Left colon (tissue), 2 donors: ENCODE measurements at places on chromosomes 3 and 15.
A peak's percentile ranks its signal among the peaks of the same experiment; 100 is the strongest.

GRCh38 chr3:93910097-93910496 lies 63.6 kb downstream of the PROS1 start:
- DNase-seq: no peak

DNA sequence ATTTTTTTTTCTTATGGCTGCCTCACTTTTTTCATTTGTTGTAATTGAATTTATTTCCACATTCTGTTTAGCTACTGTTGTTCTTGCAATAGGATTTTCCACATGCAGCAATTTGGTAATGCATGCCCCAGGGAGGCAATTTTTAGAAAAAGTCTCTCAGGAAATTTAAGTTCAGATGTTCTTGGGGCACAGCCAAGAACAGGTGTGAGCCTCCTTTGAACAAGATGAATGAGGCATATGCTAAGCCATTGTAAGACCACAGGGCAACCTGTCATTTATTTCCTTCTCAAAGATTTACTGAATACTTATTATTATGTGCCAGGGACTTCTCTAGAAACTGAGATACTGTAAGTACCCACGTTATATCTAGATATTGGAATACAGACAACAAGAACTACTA lies 549.5 kb downstream of the DIPK2A start:
- DNase-seq: no peak

DNA sequence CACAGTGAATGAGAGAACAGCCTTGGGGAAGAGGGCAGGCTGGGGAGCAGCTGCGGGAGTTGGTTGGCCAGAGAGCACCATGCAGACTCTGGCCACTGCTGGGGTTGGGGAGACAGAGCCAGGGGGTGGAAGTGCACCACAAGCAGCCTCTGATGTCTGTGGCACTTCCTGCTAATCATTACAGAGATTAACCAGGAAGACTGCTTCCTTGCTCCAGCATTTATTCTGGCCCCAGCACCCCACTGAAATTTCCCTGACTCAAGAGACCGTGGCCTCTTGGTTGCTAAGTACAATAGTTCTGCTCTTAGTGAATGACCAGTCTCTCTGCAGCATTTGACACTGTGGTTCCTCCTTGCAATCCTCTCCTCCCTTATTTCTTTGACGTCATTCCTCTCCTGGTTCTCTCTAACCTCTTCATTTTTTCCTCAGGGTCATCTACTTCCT lies 266.2 kb upstream of the ROPN1 start:
- no peak for DNase-seq

DNA sequence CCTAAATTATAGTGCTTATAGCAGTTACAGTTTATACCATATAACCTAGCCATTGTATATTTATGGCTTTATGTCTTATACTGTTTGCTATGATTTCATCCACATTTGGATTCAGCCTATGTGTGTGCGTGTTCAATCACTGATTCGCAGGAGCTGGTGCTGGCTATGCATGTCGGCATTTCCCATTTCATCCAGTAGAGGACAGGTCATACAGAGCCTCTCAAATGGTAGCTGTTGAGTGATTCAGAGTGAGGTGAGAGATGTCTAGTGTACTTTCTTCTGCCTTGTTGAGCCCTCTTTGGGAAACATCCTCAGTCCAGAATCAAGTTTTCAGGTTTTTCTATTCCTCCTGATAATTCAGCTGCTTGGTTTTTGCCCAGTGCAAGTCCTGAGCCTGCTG lies 76.1 kb downstream of the FRMD4B start:
- no peak for DNase-seq

GRCh38 chr3:82568776-82569338 lies 807.4 kb upstream of the GBE1 start:
- DNase-seq: no peak

GRCh38 chr15:70569091-70569713 lies 194.2 kb downstream of the UACA start:
- DNase-seq: no peak

GRCh38 chr3:184227481-184227935 lies 1.9 kb upstream of the VWA5B2 start:
- no peak for DNase-seq

GRCh38 chr3:87191641-87192040 lies 35.5 kb upstream of the CHMP2B start:
- DNase-seq: no peak

DNA sequence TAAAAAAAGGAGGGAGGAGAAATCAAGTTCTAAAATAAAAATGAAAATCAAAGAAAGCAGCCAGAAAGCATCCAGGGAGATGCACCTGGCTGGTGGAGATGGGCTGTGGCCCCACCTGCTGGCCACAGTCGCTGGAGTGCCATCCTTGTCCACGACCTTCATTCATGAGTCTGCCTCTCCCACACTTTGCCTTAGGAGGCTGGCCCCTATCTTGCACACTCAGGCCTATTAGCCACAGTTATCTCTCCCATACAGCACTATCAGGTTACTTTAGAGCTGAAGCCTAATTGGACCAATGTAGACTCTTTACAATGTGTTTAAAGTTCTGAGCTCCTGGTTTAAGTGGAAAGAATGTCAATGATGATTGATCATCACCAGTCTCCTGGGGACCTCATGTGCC lies 392.0 kb upstream of the RORA start:
- DNase-seq: peak; percentile 15

GRCh38 chr3:34886443-34886842 lies 752.9 kb upstream of the ARPP21 start:
- DNase-seq: no peak

- peak; percentile 34 for DNase-seq
These were observed 50.7 kb downstream of the DNAJB8 start for GRCh38 chr3:128415773-128416577.

- no peak for DNase-seq
These were observed 271.4 kb upstream of the RARB start for GRCh38 chr3:25156626-25157025.

DNA sequence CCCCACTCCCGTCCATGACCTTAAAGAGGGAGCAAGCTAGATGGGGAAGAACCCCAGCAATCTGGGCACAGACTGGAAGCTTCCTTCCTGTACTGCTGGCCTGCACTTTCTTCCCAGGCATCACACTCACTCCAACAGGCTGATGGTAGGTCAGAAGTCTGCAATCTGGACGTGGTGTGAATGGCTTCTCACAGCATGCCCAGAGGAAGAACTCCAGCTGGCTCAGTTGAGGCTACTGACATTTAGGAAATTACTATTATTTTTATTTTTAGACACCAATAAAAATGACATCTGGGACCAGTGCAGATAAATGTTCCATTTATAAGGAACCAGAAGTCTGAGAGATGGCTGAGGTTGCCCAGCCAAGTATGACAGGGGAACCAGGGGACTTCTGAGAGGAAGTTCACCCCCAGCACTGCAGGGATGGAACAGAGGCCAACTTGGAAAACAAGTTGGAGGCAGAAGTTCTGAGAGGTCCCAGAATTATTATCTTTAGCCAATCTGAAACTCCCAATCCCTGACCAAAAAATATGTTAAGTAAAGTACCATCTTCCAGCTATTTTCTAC lies 163.8 kb upstream of the CTNNB1 start:
- DNase-seq: no peak

DNA sequence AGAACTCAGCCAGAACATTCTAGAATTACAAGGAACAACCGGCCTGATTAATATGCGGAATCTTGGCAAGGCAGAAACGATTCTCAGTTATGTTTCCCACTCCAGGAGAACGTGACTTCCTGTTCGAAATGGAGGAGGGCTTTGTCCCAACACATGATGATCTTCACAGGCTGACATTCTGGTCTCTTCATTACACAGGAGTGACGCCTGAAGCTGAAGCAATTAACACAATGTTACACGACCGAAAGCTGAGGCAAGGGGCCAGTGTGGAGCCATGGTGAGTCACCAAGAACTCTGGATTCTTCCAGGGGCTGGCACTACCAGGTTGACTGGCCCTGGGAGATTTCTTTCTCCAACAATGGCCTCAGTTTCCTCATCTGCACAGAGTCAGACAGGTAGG lies 40.9 kb downstream of the RFTN1 start:
- no peak for DNase-seq

DNA sequence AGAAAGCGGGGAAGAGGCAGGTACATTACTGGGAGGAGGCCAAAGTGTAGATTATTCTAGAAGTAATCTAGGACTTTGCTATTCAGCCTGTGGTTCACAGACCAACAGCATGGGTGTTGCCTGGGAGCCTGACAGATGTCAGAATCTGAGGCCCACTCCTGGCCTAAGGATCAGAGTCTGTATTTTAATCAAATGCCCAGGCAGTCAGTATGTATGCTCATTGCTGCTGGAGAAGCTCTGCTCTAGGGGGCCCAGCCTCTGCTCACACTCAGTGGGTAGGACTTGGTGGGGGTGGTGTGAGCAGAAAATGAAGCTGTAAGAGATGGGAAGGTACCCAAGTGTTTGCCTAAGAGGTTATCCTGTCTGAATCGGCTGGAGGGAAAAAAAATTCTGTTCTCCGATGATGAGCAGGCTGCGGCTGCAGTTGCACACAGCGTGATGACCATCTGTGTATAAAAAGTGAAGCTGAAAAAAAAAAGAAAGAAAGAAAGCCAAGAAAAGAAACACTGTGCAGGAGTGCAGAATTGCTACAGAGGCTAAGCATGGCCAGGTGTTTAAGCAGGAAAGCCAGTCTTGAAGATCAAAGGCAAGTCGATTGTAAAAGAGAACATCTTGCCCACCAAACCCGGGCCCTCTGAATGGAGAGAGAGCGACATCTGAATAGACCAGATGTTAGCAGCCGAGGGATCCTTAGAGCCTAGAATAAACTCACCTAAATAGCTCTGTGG lies 65.2 kb downstream of the EIF4E3 start:
- DNase-seq: no peak

- DNase-seq: no peak
These were observed 5.6 kb downstream of the FES start for GRCh38 chr15:90889736-90890456.

- DNase-seq: no peak
These were observed 51.3 kb upstream of the SCAANT1 start for GRCh38 chr3:63963496-63963895.

DNA sequence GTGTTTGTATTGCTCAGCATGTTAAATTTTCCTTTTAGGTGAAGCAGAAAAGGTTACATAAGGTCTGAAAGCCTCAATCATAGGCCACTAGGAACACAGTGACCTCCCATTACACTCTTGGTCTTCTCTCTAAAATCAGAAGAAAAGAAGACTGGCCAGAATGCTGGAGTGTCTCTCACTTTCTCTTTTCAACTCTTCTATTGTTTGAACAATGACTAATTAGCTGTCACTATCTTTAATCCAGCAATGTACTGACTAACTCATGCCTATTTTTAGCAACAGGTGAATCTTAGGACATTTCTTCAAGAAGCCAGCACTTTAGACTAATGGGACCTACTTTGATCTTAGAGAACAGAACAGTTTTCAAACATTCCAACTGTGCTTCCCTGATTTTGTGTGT lies 142.8 kb downstream of the TGFBR2 start:
- DNase-seq: no peak

- no peak for DNase-seq
These were observed 264.9 kb downstream of the MEX3B start for GRCh38 chr15:81780966-81781365.

- no peak for DNase-seq
These were observed 4.1 kb downstream of the LRCH3 start for GRCh38 chr3:197795200-197795599.

DNA sequence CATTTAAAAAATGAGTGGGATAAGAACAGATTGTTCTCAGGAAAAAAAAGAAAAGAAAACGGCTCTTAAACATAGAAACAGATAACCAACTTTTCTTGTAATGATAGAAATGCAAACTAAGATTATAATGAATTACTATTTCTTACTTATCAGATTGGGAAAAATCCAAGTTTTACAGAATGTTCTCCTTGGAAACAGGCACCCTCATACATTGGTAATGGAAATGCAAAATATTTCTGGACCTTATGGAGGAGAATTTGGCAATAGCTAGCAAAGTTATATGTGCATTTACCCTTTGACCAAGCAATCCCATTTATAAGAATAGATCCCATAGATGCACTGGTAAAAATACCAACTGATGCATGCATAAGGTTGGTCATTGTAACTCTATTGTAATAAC lies 3.7 kb upstream of the ANKDD1A start:
- no peak for DNase-seq

- DNase-seq: no peak
These were observed 65.4 kb upstream of the PEX5L start for GRCh38 chr3:180102134-180102533.

DNA sequence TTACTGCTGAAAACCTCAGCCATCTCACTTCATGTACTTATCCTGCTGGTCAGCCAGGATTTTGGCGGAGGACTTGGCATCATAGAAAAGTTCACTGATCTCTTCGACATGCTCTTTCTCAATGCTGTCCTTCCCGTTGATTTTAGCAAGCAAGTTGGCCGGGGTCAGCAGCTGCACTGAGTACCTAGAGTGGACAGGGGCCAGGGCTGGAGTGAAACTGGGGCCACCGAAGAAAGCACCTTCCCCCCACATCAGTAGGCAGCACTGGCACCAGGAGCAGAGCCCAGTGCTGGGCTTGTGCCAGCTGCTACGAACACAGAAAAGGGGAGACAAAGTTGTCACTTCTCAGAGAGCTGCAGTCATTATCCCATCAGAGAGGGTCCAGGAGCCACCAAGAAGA lies 29.0 kb downstream of the SEC61A1 start:
- DNase-seq: no peak

- DNase-seq: no peak
These were observed 603 bp downstream of the PLEKHO2 start for GRCh38 chr15:64842096-64842939.

- no peak for DNase-seq
These were observed 5.2 kb downstream of the GLCE start for GRCh38 chr15:69165637-69166025.

DNA sequence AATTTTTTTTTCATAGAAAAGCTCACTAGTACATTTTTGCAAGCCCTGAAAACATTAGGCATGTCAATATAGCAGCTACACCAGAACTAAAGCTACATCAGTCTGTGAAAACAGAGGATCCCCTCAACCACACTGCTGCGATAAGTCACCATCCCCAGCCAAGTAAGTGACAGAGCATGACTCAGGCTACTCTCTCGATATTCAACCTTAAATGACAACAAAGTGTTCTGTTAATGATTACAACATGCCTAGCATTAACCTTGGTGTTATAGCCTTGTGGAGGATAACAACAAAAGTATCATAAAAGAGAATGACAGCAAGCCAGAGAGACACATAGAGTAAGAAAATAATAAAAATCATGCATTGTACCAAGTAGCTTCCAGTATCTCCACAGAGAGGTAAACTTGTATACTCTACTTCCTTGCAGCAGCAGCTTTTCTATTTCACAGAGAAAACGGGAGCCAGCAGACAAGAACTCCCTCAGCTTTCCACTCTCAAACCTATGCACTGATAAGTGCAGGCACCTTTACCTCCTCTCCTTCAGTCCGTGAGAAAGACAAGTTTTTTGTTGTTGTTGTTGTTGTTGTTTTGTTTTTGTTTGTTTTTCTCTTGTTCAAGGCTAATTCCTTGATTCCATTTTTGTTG lies 76.6 kb downstream of the GBE1 start:
- no peak for DNase-seq

GRCh38 chr3:195260280-195260905 lies 10.6 kb downstream of the XXYLT1 start:
- DNase-seq: peak; percentile 52

DNA sequence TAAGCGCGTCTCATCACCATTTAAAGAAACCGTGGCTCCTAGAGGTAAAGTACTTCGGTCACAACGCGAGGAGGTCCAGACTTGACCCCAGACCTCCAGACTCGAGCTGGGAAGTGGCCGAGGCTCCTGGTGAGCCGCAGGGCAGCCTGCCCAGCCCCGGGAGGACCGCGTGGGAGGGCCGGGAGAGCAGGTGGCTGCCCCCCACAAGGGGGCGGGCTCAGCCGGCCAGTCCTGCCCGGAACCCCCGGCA lies at the start of gene SLC27A2:
Gene SLC27A2, plus strand, starts transcription at position 228 of the 250 bp plus-strand sequence. CDS start 232 bp downstream, outside the sequence.
- DNase-seq: peak; percentile 76
